GM23248 (cell line): ENCODE measurements at places on chromosomes 5 and 9. TPM values are rescaled to one million over a fixed set of nuclear protein-coding genes. Genes with fewer than 3 reads are reported as not detected.
A peak's percentile ranks its signal among the peaks of the same experiment; 100 is the strongest.

Gene PLCXD3
- total RNA-seq: 0.13 and 0.22 TPM in 2 replicates

Gene FAM200C
- total RNA-seq: 2.8 and 7.1 TPM in 2 replicates

Gene PLPP7
- total RNA-seq: 0.13 and 0.32 TPM in 2 replicates

DNA sequence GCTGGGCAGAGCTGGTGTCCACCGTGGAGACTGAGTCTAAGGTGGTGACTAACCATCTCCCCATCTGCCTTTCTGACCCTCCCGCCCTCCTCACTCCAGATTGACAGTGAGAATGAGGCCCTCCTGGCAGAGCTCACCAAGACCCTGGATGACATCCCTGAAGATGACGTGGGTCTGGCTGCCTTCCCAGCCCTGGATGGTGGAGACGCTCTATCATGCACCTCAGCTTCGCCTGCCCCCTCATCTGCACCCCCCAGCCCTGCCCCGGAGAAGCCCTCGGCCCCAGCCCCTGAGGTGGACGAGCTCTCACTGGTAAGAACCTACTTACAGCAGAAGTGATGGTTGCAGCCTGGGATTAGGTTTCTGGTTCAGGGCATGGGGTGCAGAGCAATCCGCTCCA is 96.5 kb downstream of the PPARGC1B start:
- no peak for DNase-seq

- DNase-seq: peak; percentile 47
Measured at GRCh38 chr5:84382363-84383295, 2.1 kb downstream of the EDIL3 start.

DNA sequence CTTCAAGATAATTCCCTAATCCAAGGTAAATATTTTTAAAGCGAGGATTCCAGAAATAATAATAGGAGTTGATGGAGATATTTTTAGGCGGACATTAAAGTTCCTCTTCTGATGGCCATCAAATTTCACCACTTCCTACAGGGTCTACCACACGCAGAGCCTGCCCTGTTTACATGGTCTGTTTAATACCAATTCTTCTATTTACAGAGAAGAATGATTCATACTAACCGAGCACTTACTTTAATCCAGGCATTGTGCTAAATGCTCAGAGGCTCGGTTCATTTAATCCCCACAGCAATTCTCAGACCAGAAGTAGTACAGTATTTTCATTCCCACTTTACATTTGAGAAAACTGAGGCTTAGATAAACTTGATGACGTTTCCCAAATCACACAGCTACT is 3.0 kb upstream of the ITGA1 start:
- DNase-seq: no peak

GRCh38 chr9:108496846-108497245 is 358.9 kb downstream of the ACTL7B start:
- DNase-seq: no peak
